HCT116 (cell line): ENCODE measurements at places on chromosomes 2 and 18.
A peak's percentile ranks its signal among the peaks of the same experiment; 100 is the strongest.

DNA sequence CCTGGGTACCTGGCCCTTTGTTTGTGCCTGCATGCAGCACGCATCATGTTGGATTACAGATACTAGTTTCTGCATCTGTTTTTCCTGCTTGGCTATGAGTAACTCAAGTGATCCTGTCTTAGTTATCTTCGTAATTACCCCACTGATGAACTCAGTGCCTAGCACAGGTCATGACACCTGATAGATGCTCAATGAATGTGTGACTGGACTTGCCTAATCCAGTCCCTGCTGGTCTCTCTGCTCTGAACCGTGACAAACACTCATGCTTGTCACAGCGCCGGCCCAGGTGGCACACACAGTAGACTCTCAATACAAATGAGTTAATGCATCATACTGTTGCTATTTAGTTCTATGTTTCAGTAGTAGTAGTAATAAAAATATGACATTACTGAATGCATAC, 31.2 kb upstream of the NTSR2 start:
- DNase-seq: no peak
- H3K27me3 ChIP-seq: no peaks in the 10 kb centered on the region
- no peaks in the 10 kb centered on the region for H3K36me3 ChIP-seq
- peaks cover 4% of the 10 kb centered on the region; the same call in 1 of the 2 replicates for H3K4me1 ChIP-seq

GRCh38 chr2:113211226-113212105, 37.7 kb downstream of the PSD4 start:
- H3K27me3 ChIP-seq: no peaks in the 10 kb centered on the region
- peak overlapping the region; percentile 38 for H3K27ac ChIP-seq
- H3K36me3 ChIP-seq: no peaks in the 10 kb centered on the region
- peaks cover 23% of the 10 kb centered on the region for H3K4me1 ChIP-seq
- peak; percentile 23 for DNase-seq
- H3K4me3 ChIP-seq: peak overlapping the region; percentile 29; the same call in 1 of the 2 replicates

GRCh38 chr2:1541040-1541439, 127.8 kb downstream of the TPO start:
- no peaks in the 10 kb centered on the region for H3K4me1 ChIP-seq
- no peak overlapping the region for H3K27ac ChIP-seq
- no peaks in the 10 kb centered on the region for H3K36me3 ChIP-seq
- no peak for DNase-seq

GRCh38 chr18:3993941-3994687, 461.0 kb downstream of the DLGAP1 start:
- H3K27ac ChIP-seq: no peak overlapping the region
- DNase-seq: no peak
- H3K27me3 ChIP-seq: no peaks in the 10 kb centered on the region
- no peaks in the 10 kb centered on the region for H3K36me3 ChIP-seq
- no peaks in the 10 kb centered on the region for H3K4me1 ChIP-seq
- H3K4me3 ChIP-seq: no peak overlapping the region
